Osteocyte (in vitro differentiated cells): ENCODE measurements at places on chromosomes 13 and 19. TPM values are rescaled to one million over a fixed set of nuclear protein-coding genes. Genes with fewer than 3 reads are reported as not detected.

NTN5 gene
- total RNA-seq: 1.3 and 1.7 TPM in 2 replicates

CGB3 gene
- not detected in 2 replicates for total RNA-seq

JOSD2 gene
- 43.7 and 46.9 TPM in 2 replicates for total RNA-seq

FOSB gene
- total RNA-seq: 93.8 and 176 TPM in 2 replicates

CYP2B6 gene
- total RNA-seq: not detected in 2 replicates

ZNF433 gene
- total RNA-seq: 4.5 and 7.5 TPM in 2 replicates

RUBCNL gene
- total RNA-seq: 0.78 and 0.97 TPM in 2 replicates

OVOL3 gene
- not detected in 2 replicates for total RNA-seq

KCNN1 gene
- total RNA-seq: not detected in 2 replicates

RFPL4AL1 gene
- total RNA-seq: not detected in 2 replicates

SMIM44 gene
- not detected in 2 replicates for total RNA-seq

TYROBP gene
- total RNA-seq: not detected in 2 replicates

CFAP97D2 gene
- total RNA-seq: not detected in 2 replicates

LACC1 gene
- total RNA-seq: 6.7 and 8.7 TPM in 2 replicates
